H1 (cell line): ENCODE measurements at places on chromosomes 1 and 21.

DNA sequence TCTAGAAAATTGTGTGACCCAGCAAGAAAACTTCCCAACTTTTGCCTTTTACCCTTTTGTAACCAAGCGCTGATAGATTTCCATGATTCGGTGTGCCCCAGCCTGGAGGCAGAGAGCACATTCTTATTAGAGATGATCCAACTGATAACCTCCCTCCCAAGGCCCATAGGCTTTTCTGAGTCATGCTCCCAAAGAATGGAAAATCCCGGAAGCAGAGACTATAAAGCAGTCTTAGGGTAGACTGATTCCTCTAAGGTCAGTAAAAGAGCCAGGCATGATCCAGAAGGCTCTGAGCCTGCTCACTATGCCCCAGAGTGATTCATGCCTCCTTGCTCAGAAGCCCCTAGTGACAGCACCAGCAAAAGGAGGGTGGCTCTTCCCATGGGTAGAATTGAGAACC lies 4.3 kb downstream of the CAMK1G start:
- H3K36me3 ChIP-seq = no peaks in the 10 kb centered on the region
- H3K27ac ChIP-seq = no peak overlapping the region
- H3K4me3 ChIP-seq = no peak overlapping the region
- no peak for DNase-seq
- peaks cover 9% of the 10 kb centered on the region; the same call in 1 of the 2 replicates for H3K4me1 ChIP-seq

- no peak for DNase-seq
- H3K4me3 ChIP-seq = no peak overlapping the region
- no peaks in the 10 kb centered on the region; the same call in 1 of the 2 replicates for H3K4me1 ChIP-seq
- H3K27ac ChIP-seq = no peak overlapping the region
Measured at GRCh38 chr1:230215529-230215928, 148.5 kb downstream of the GALNT2 start.

DNA sequence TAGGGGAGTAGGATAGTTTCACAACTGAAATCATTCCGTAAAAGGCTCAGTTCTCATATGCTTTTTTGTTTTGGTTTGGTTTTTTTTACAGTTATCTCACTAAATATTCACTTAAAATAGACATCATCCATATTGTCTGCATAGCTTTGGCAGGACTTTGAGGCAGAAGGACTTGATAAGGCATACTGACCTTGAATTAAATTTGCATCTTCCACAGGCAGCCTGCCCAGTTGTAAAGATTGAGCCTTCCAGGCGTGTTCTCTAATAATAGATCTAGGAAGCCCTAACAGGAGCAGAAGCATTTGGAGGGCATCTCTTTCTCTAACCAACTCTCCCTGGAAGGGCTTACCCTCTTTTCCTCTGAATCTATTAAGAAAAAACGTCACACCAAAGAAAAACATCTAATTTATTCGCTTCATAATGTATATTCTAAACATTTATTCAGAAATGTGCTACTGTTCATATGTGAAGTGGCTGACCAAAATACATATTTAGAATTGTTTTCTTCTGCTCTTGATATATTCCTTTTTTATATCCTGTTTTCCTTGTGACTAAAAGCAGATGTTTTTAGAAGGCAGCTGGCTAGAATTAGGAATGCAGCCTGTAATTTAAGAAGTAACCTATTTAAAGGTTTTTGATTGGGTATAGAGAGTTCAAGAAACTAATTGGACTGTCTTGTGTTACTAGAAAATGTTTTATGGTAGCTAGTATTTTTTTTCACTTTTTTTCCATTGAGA lies 20.2 kb downstream of the DESI2 start:
- H3K4me3 ChIP-seq = no peak overlapping the region
- no peak overlapping the region for H3K27ac ChIP-seq
- no peaks in the 10 kb centered on the region for H3K27me3 ChIP-seq
- no peaks in the 10 kb centered on the region for H3K4me1 ChIP-seq
- DNase-seq = no peak

DNA sequence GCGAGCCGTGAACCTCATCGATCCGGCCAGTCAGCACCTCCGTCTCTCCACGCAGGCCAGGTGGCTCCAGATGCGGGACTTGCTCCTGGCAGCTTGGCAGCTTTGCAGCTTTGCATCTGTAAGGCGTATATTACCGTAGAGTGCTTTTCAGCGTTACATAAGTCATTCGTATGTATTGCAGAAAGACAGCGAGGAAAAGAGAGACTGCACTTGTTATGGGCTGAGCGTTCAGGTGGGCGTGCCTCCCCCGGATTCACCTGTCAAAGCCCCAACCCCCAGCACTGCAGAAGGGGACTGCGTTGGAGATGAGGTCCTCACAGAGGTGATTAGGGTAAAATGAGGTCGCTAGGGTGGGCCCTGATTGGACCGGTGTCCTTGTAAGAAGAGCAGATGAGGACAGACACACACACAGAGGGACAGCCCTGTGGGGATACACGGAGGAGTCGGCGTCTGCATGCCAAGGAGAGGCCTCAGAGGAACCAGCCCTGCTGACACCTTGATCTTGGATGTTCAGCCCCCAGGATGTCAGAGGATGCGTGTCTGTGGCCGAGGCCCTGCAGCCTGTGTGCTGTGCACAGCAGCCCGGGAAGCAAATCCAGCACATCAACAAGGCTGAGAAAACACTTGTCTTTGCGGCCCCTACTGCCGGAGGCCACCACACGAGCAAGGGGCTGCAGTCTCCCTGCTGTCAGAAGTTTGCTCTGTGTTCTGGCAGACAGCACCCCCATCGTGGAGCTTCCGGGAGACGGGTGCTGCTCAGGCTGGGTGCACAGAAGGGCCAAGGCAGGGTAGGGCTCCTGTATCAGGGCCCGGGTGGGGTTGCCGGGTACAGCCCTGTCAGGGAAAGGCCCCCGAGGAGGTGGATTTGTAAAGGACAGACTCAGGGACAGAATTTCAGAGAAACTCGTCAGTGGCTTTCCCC lies 10.9 kb upstream of the AGPAT3 start:
- DNase-seq = no peak
- H3K36me3 ChIP-seq = no peaks in the 10 kb centered on the region
- H3K4me1 ChIP-seq = no peaks in the 10 kb centered on the region
- H3K27ac ChIP-seq = no peak overlapping the region
